ENCODE measurements at places on chromosomes 7 and 10.

- DNase-seq: no peak
Measured at GRCh38 chr7:84674236-84674913, 479.8 kb upstream of the SEMA3A start.

DNA sequence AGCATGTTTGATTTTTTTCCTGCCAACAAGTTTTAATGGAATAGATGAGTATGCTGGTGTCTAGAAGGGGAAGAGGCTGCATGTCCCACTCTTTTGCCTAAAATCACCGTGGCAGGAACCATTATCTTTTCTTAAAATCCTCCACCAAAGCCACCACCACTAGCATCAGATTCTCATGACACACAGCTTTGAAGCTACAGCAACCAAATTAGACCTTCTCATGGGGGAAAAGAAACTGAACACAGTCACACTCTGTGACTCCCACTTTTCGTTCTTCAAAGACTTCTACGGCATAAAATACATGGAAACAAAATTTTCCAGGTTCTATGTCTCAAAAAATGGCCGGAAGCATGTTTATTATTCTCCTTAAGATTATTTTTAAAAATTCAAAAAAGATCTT is 81.8 kb downstream of the SGMS1 start:
- no peak for DNase-seq

GRCh38 chr10:98135222-98135899 is 904 bp downstream of the R3HCC1L start:
- DNase-seq: no peak

DNA sequence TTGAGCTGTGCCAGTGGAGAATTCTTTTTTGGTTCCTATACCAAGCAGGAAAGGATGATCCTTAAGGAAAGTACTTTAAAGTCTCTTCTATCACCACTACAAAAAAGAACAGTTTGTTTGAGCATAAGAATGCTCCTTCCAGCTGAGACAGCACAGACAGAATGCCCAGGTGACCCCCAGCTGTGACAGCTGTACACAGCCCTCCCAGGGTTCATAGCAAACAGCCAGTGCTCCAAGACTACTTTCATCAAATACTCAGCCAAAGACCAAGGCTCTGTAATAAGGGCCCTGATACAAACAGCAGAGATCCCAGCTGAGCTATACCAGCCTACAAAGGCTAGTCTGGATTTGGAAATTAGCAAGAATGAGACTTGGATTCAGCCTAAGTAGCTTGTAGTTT is 65.7 kb downstream of the NXPH1 start:
- DNase-seq: no peak

DNA sequence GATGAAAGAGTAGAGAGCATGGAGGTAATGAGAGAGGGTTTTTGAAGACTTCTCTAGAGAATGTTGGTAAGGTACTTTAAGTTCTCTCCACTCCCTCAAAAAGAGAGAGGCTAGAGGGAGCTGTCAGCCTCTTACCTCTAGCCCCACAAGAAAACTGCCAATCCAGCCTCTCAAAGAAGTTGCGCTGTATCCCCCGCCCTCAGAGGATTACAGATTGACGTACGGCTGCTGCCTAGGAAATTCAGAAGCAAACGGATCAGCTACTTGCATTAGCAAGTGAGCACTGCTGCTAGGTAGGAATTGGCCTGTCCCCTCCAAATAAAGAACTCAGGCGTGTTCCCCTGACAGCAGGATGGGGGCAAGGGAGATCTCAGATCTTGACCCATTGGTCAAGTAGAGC is 34.2 kb downstream of the TYW1B start:
- DNase-seq: no peak

DNA sequence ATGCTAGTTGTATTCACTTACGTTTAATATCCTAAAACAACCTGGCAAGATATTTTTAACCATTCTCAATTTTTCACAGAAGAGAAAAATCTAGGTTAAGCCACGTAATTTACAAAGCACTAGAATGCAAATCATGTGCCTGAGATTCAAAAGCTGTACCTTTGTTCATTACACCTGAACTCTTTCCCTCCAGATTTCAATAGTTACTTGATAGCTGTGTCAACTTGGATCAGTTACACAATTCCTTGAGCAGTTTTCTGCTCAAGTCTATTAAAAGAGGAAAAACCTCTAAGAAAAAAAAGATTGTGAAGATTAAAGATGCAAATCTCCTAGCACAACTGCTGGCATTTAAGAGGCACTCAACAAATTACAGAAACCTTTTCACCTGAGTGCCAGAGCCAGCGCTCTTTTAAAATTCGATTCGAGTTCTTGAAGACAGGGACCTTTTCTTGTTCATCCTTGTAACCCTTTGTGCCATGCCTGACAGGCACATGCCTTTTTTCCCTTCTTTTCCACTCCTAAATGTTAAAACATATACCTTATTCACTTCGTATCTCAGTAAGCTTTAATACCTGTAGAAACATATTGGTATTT is 886 bp downstream of the NSUN6 start:
- no peak for DNase-seq

GRCh38 chr10:7045891-7046599 is 364.8 kb downstream of the SFMBT2 start:
- no peak for DNase-seq

GRCh38 chr10:109912335-109913281 is 10.7 kb downstream of the XPNPEP1 start:
- DNase-seq: no peak

DNA sequence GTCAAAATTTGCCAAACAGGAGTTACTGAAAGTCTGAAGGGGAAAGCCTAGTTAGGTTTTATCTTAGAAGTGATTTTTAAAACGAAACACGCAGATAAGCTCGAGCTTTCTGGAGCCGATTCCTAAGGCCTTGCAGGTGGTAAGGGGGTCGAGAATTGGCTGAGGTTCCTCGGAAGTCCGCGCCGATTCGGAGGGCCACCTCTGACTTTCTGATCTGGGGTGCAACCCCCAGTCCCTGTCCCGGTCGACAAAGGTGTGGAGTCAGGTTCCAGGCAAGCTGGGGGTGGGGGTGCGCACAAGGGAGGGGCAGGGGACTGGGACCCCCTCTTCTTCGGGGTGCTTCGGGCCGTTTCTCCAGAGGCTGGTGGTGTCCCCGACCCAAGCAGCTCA is 701 bp upstream of the CUL1 start:
- DNase-seq: no peak

DNA sequence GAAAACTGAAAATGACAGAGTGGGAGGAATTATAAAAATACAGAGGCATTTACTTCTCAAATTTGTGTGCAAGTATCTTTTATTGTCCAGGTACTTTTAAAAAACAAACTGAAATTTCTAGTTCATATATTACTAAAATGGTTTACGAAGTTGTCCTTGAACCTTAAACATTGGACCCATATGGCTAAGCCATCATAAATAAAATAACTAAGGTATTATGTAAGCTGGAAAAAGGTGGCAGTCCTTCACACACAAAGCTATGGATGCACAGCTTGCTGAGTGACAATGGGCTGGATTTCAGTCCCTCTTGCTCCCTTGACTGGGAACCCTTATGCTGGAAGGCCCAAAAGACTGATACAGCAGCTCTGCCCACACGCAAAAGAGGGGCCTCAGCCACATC is 66.1 kb downstream of the COBL start:
- no peak for DNase-seq

DNA sequence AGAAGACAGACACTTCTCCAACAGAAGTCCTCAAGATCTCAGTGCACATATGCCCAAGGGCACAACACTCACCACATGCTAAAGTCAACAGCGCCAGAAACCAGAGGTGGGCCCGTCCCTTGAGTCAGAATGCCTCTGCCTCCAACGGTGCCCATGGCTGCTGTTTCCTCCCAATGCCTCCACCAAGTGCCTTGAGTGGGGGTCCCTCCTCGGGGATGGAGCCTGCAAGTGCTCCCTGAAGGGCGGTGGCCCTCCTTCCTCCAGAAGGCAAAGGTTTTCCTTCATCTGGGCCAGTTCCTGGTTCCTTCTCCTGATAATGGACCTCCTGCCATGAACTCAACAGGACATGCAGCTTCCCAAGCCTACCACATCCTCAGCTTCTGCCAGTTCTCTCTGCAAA is 58.5 kb downstream of the TNS3 start:
- no peak for DNase-seq

GRCh38 chr10:111593578-111593977 is 516.7 kb downstream of the ADRA2A start:
- no peak for DNase-seq

- DNase-seq: no peak
Measured at GRCh38 chr10:101080933-101081931, 19.4 kb downstream of the KAZALD1 start.

- DNase-seq: no peak
Measured at GRCh38 chr7:36130236-36130945, 22.7 kb upstream of the EEPD1 start.

- no peak for DNase-seq
Measured at GRCh38 chr10:4234661-4235060, 449.7 kb upstream of the KLF6 start.

- no peak for DNase-seq
Measured at GRCh38 chr7:24913801-24914464, 66.0 kb downstream of the OSBPL3 start.

GRCh38 chr10:15789793-15790525 is 70.2 kb upstream of the ITGA8 start:
- no peak for DNase-seq

GRCh38 chr7:15963206-15963605 is 276.7 kb upstream of the MEOX2 start:
- DNase-seq: no peak

GRCh38 chr7:1938788-1939433 is 268.8 kb downstream of the ELFN1 start:
- no peak for DNase-seq

DNA sequence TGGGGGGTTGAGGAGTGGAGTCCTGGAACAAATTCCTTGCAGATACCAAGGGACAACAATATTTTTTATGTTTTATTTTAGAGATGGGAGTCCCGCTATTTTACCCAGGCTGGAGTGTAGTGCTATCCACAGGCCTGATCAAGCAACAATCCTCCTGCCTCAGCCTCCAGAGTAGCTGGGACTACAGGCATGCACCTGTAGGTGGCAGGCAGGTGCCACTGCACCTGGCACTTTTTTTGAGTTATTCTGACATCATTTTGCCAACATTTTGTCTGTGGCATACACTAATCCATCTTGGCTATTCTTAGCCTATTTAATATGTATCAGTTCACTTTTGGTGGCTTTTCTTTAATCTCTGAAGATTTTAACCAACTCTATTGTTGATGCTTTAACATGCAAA is 317.8 kb upstream of the MTPN start:
- DNase-seq: no peak

DNA sequence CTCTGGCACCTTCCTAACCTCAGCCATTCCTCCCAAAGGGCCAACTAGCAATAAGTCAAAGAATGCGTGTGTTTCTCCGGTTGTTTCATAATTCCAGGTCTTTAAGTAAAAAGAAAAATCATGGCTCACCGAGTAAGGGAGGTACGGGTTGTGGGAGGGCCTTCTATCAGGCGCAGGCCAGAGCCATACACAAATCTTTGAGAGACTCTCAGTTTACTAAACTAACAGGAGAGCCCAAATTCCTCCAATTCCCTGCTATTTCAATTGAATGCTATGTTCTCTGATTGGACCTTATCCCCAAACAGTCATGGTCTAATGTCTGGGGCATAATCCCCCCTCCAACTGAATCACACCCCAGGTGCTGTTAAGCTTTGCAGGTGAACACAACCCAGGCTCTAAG is 26.2 kb upstream of the SLF2 start:
- DNase-seq: no peak

DNA sequence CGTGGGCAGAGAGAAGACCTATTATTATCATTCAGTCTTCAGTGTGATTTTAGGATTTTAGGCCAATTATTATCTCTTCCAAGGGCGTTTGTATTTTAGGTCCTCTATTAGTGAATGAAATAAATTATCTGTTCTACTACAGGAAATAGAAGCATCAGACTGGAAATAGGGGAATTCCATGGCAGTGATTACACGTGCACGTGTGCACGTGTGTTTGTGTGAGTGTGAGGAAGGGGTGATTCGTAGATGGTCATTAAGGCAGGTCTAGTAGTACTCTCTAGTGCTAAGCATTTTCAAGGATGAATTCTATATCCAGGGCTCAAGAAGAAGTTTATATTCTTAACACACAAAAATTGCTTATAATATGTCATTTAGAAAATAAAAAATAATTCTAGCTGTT is 623.2 kb downstream of the GATA3 start:
- no peak for DNase-seq

DNA sequence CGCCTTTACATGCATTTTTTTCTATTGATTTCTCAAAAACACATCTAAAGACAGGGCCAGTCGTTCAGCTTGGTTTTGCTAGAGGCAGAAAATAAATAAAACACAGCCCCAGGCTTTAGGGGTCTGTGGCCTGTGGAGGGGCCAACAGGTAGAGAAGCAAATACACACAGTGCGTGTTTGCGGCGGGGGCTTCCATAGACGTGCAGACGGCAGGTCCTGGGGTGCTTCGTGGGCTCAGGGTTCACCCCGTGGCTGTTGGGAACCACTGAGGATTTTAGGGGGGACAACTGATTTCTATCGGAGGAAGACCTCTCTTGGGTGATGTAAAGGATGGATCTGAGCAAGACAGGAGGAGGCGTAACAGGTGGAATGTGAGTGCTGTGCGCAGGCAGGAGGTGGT is 445.7 kb upstream of the FOXK1 start:
- no peak for DNase-seq

- DNase-seq: no peak
Measured at GRCh38 chr10:79148452-79149344, 79.9 kb downstream of the ZMIZ1 start.

DNA sequence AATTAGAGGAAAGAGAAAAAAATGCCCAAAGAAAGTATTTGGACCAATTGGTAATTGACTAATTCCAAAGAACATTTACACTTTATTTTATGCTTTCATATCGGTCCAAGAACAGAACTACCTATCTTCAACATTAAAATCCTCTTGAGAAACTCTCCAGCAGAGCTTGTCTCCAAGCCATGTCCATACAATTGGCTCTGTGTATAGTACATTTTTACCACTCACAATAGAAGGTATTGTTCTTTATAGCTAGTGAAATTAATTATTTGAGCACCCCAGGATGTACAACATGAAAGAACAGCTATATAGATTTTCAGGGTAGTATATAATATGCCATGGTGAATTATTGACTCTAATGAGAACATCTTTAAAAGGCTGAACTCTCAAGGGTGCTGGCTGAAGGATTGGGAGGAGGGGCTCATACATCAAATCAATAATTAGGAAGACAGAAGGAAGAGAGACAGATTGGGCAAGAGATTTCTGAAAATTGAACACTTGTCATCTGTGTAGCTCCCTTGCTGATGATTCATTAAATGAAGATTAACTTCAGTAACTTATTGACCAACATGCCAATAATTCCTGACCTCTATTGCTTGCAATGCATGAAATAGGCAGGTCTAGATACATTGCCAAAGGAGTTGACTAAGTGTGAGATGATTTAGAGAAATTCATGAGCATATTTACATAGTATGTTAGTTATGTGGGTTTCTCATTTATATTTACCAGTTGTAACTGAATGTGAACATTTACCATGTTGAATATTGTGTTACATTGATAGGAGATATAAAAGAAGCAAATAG is 249.7 kb downstream of the MTERF1 start:
- DNase-seq: no peak
